GF-D8 (cell line): ENCODE measurements at places on chromosomes 11 and 22.

DNA sequence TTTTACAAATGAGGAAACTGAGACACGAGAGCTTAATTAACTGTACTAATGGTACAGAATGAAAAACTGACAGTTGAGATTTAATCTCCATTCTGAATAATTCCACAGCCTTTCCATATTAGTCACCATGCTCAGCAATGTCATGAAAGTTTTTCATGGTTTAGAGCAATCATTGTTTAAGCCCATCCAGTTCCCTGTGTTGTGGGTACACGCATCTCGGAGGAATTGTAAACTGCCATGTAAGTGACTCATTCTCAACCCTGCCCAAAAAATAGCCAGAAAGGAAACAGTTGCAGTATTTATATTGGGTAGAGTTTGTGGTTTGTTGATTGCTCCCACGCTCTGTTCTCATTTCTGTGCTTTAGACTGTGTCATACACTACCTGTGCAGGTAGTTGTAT, 1790.8 kb downstream of the LRRC4C start:
- DNase-seq: no peak

- no peak for DNase-seq
Measured at GRCh38 chr11:30652801-30653200, 66.6 kb upstream of the MPPED2 start.

- DNase-seq: no peak
Measured at GRCh38 chr11:70725278-70725677, 326.9 kb downstream of the CTTN start.

DNA sequence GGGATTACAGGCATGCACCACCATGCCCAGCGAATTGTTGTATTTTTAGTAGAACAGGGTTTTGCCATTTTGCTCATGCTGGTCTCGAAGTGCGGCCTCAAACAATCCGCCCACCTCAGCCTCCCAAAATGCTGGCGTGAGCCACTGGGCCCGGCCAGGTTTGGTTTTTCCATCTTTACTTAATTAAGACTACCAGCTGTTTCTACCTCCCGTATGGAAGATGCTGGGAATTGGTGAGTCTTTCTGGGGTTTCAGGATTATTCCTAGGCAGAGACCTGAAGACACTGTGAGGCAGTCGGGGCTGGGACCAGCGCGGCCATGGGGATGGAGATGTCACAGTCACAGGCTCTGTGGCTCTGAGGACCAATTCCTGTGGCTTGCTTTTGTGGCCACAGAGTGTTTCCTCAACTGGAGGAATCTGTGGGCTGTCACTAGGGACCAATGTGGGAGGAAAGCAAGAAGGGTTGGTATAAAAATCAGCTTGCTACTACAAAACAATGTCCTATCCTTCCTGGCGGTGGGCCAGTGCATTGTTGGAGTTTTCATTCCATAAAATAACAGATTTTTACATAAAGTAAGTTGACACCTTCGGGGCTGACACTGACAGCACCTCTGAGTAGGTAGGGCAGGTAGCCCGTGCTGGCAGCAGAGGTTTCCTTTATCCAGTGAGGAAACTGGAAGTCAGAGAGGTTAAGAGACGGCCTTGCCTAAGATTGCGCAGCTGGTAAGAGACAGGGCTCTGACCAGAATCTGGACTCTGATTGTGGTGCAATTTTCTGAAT, 8.4 kb upstream of the FTH1 start:
- DNase-seq: no peak

DNA sequence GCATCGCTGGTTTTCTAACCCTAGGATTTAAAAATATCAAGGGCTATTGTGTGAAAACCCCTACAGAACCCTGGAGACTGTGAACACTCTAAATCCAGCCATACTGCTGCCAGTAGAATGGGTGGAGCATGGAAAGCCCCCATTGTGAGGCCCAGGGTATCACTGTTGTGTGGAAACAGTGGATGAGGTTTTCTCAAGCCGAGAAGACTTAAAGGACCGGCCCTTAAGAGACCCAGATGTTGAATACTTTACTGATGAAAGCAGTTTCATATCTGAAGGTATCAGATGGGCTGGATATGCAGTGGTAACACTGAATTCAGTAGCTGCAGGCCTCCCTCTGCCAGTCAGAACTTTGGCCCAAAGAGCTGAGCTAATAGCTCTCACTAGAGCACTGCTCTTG, 41.6 kb upstream of the GLYAT start:
- DNase-seq: no peak

DNA sequence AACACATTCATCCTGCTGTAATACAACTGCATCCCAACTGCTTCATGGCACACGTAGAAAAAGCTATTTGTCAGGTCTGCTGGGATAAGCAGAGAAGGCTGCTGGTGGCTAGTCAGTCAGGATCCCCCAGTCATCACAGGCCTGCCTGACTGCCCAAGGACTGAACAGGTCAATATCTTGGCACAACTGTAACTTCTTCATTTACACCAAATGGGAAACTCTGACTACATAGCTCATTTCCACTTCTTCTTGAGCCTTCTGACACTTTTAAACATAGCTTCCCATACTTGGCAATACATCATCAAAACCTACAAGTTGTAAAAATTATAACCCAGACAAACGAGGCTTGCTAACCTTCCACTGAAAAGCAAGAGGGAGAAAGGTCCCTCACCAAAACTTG, 2.8 kb downstream of the TMEM9B start:
- DNase-seq: no peak

DNA sequence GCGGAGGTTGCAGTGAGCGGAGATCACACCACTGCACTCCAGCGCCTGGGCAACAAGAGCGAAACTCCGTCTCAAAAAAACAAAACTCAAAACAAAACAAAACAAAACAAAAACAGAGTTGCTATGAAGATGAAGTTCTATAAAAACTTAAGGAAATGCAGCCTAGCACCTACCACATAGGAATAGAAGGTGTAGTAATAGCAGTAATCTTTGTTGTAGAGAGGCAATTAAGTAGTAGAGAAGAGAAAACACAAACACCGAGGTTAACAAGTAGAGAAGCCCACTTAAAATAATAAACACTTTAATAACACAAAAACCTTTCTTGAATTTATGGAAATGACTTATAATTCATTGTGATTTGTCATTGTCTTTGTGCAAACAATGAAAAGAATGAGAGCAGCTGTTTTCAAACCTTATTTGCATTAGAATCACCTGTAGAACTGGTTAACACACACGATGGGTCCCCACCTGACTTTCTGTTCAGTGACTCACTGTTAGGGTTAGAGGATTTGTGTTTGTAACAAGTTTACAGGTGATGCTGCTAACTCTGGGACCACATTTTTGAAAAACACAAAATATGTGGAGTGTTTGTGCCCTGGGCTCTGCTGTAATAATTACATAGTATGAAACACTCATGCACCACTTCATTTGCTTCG, 43.1 kb downstream of the TYR start:
- no peak for DNase-seq

GRCh38 chr11:88066090-88066489, 109.2 kb downstream of the RAB38 start:
- no peak for DNase-seq
